IPS DF 6.9 (cell line): ENCODE measurements at places on chromosomes 16 and 17.

DNA sequence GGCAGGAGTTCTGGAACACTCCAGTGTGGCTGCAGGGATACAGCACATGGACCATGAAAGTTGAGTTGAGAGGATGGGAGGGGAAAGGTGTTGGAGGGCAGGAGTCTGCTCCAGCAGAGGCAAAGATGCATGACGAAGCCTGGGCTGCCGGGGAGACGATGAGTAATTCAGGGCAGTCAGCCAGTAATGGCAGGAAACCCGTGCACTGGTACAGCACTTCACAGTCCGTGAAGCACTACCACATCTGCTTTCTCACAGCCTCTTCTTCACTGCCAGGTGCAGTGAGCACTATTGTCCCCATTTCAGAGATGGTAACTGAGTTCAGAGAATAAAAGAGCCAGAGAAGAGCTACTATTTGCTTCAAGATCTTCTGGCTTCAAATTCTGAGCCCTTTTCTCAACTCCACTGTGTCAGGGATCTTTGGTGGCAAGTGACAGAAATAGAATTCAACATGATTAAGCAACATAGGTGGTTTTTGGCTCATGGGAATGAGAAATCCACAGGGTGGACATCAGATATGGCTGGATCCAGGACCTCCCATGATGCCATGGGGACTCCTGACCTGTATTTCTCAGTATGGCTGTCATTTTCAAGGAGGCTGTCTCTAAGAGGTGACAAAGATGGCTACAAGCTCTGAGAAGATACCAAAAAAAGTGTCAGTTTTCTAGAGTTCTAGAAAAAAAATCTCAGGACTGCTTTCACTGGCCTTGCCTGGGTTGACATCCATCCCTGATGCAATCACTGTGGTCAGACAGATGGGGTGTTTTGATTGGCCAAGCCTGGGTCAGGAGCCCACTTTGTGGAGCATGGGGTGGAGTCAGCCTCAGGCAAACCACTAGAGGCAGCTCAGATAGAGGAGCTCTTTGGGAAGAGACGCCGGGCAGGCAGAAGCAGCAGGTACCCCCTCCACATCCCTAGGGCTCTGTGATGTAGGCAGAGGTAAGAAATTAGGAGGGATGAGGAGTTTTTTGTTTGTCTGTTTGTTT, 24.7 kb downstream of the IL21R start:
- no peak for DNase-seq

DNA sequence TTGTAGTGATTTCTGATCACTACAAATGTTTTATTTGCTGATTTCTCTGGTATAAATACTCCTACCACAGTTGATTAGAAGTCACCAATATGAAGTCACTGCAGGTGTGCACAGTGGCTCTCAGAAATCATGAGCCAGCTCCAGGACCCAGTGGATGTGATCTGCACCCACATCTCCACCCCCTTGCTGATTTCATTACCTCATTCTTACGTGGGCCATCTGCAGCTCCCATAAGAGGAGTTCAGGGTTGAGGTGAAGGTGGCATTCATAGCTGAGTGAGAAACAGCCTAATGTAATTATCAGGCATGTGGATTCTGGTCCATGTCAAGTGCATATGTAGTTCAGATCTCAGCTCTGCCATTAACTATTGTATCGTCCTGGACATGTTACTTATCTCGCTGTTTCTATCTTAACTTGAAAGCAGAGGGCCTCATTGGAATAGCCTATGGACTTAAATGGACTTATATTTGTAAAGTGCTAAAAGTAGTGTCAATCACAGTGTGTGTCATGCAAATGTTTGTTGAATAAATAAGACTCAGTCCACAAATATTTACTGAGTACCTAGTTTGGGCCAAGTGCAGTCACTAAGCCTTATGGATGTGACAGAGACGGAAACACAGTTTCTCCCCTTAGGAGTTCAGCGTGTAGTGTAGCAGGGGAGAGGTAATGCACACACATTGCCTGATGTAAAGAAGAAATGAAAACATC, 40.7 kb upstream of the ZKSCAN2 start:
- no peak for DNase-seq

- no peak for DNase-seq
Observed at GRCh38 chr17:1043601-1044251, 46.8 kb downstream of the TIMM22 start.

GRCh38 chr17:3026125-3026855, 37.1 kb downstream of the OR1D5 start:
- DNase-seq = no peak

DNA sequence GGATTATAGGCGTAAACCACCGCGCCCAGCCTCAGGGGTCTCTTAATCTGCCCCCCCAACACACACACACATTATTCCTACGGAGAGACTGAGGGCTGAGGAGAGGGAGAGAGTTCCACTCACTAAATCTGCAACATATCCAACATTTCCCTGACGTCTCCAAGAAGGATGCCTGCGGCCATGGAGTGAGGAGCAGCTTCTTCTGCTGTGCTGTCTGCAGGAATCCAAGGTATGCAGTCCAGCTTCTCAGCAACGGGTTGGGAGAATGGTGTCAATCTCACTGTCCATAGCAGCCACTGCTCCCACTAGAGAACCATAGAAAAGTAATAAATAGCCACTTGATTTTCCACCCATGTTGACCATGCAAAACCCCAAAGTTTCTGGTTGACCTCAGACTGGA, 5.1 kb upstream of the PLXDC1 start:
- no peak for DNase-seq

DNA sequence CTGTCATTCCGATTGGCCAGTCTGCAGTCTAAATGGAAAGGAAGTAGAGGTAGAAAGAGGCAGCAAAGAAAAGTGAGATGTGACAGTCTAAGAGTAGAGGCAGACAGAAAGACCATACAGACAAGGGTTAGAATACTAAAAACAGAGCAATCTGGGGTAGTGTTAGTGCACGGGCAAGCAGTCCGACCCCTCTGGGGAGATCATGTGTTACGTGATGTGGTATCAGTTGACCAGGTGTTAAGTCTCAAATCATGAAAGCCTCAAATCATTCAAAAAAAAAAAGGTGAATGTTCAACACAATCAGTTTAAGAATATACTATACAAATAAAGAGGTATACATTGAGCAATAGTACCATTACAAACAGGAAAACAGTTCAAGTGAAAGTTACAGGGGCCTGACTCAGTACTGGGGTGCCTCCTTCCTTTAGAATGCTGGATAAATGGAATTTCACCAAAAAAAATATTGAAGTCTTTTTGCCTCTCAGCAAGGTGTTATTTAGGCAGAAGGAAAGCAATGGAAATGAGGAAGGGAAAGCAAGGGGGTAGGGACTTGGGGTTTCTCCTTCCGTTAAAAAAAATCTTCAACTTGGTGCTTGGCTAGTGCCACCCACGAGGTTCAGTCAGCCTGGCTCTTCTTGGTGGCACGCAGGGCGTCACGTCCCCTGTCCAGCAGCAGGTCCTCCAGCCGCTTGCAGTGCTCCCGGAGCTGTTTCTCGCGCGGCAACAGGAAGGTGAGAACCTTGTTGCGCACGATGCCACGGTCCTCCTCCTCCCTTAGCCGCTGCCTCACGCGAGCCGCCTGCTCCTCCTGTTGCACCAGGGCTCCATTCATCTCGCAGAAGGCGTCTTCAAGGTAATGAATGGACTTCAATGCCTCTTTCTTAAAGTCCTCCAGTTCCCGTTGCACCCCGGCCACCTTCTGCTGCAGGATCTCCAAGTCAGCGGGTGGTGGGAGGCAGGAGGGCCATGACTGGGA, 616 bp downstream of the CCDC182 start:
- DNase-seq = no peak

DNA sequence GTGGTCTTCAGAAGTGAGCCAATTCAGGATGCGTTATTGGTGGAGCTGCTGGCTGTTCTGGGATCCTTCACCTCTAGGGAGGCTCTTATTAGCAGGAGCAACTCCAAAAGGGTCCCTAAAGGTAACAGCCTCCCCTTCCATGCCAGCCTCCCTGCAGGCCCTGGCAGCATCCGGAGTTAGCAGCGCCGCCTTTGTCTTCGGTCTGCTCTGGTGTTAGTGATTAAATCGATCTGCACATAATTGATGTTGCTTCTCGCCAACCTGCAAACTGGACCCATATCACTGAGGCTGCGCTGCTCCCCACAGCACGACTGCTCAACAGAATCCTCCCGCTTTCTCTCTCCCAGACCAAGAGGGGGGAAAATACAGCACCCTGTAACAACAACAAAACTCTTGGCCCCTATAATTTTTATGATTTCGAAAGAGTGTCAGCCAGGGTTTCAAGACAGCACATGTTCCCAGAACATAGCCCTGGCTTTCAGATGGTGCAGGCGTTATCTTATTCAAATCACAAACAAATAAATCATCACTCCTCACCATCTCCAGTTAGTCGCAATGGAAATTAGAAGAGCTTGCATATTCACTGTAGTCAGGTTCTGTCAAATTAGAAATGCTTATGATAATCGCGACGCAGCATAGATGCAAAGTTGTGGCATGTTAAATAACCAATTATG, 76.0 kb downstream of the IRX3 start:
- no peak for DNase-seq

GRCh38 chr16:57775661-57776469, 26.4 kb downstream of the KIFC3 start:
- peak; percentile 90 for DNase-seq

DNA sequence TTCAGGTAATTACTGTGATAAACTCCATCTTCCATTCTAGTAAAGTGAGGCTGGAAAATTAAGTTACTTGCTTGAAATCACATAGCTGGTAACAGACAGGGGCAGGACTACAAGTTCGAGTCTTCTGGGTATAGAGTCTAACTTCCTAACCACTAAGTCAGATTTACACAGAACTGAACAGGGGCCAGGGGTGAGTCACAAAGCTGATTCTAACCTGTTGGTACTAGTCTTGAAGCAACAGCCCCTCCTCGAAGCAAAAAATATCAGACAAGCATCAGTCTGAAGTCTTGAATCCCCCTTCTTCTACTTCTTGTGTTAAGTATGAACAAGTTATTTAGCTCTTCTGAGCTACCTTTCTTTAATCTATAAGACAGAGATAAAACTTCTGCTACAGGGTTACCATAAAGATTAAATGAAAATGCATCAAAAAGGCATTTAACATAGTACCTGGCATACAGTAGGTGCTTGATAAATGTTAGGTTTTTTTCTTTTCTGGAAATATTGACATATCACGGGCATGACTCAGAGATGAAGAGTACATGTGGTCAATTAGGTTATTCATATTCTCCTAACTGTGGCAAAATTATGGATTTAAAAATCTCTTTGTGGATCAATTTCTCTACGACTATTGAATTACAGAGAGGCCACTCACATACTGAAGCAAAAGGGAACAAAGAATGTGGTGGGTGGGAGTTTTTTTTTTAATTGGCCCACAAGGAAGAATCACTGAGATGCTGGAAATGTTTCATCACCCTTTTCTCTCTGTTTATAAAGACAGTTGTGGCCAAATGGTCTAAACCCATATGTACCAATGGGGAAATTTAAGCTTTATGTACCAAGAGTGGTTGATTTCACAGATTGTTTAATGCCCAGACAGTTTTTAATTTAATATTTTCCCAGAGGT, 266.9 kb upstream of the DYNLRB2 start:
- DNase-seq = no peak

GRCh38 chr17:47774331-47774730, 41.3 kb downstream of the TBX21 start:
- no peak for DNase-seq

- DNase-seq = no peak
Observed at GRCh38 chr16:80459966-80460365, 80.8 kb upstream of the DYNLRB2 start.

- DNase-seq = no peak
Observed at GRCh38 chr17:2724784-2725164, 13.2 kb upstream of the CLUH start.

DNA sequence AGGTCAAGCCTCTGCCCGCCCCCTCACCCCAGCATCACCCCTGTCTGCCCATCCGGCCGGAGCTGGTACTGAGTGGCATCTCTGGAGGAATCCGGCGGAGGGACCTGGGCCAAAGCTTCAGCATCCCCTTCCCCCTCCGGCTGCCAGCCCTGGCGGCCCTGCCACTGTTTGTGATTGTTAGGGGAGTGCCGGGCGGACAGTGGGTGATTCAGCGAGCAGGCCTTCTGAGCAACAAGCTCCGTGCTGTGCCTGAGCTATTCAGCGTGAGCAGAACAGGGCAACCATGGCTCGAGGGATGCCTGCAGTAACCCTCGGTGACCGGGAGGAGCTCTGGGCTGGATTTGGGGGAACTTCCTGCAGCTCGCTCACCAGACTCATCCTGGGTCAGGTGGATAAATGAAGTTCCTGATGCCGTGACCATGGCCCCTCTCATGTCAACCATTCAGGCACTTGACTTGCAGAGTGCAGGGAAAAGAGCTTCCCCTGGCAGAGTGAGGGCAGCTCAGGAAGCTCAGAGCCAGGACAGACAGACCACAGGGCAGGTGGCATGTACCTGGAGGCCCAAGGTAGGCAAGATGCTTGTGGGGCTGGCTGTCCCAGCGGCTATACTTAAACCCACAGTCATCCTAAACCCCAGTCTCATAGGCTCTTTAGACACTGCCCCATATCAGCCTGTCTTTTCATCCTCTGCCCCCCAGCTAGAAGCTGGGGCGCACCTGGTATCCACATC, 24.3 kb upstream of the MLKL start:
- no peak for DNase-seq

DNA sequence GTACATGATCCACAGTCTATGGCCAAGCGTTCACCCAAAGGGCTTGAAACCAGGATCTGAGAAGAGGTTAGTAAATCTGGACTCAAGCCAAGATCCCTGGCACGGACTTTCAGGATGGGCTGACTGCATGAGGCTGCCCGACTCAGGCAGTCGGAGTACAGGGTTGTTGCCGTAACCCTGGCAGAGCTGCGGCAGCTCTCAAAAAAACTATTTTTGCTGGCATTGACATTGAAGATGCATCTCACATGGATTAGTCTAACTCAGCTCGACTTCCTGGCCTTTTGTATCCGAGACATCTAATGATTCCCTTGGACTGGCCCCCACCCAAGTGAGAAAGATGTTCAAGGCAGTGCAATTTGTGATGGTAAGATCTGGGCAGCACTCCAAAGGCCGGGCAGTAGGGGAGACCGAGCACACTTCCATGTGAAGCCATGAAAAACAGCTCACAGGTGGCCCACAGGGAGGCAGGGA, 6.2 kb downstream of the SLC47A1 start:
- DNase-seq = no peak

DNA sequence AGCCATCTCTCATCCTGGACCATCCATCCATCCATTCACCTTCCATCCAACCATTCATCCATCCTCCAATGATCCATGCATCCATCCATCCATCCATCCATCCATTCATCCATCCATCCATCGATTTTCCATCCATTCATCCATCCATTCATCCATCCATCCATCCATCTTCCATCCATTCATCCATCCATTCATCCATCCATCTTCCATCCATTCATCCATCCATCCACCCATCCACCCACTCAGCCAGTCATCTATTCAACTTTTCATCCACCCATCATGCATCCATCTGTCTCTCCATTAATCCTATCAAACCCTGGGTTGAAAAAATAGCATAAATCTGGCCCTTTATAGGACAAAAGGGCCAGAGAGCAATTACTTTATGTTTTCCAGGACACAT, 158.3 kb upstream of the WSCD1 start:
- no peak for DNase-seq

- DNase-seq = no peak
Observed at GRCh38 chr17:8606401-8606800, 24.1 kb downstream of the MYH10 start.

GRCh38 chr17:35245196-35245486, 2.3 kb downstream of the SLFN5 start:
- DNase-seq = no peak

GRCh38 chr16:77589071-77589765, 133.1 kb upstream of the NUDT7 start:
- no peak for DNase-seq

- no peak for DNase-seq
Observed at GRCh38 chr17:28896884-28897768, at the start of gene FLOT2. Gene FLOT2 (minus strand): TSS chr17:28897733. CDS start chr17:28897574, 159 bp downstream.
